ENCODE measurements at places on chromosomes 5 and 9.

DNA sequence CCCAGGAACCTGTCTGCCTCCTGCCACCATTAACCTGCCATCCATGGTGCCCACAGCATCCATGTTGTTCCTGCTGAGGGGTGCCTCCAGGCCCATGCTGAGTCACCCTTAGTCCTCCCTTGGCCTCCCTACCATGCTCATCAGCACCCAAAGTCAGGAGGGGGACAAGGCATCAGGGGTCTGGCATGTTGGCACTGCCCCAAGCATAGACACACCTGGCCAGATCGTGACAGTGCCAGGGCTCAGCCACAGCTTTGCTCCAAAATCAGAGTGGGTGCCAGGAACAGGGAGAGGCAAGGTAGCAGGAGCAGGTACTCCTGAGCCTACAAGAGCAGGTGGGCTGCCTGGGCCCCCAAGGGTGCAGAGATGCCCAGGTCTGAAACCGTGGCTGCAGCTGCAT lies 566.6 kb downstream of the TLE1 start:
- DNase-seq: no peak

DNA sequence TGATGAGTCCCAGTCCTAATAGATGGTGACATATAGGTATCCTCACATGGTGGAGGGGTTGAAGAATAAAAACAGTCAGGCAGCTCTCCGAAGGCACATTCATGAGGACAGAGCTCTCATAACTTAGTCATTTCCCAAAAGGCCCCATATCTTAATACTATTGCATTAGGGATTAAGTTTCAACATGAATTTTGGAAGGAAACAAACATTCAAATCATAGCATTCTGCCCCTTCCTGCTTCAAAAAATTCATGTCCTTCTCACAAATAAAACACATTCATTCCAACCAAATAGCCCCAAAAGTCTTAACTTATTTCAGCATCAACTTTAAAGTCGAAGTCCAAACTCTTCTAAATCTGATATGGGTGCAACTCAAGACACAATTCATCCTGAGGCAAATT lies 277.2 kb upstream of the NR4A3 start:
- DNase-seq: no peak

GRCh38 chr9:136799854-136800657 lies 3.9 kb downstream of the CCDC183 start:
- peak; percentile 84 for DNase-seq

- no peak for DNase-seq
Measured at GRCh38 chr9:109935406-109936087, 155.5 kb downstream of the PALM2AKAP2 start.

- DNase-seq: no peak
Measured at GRCh38 chr5:61949054-61949678, 356.8 kb upstream of the KIF2A start.

DNA sequence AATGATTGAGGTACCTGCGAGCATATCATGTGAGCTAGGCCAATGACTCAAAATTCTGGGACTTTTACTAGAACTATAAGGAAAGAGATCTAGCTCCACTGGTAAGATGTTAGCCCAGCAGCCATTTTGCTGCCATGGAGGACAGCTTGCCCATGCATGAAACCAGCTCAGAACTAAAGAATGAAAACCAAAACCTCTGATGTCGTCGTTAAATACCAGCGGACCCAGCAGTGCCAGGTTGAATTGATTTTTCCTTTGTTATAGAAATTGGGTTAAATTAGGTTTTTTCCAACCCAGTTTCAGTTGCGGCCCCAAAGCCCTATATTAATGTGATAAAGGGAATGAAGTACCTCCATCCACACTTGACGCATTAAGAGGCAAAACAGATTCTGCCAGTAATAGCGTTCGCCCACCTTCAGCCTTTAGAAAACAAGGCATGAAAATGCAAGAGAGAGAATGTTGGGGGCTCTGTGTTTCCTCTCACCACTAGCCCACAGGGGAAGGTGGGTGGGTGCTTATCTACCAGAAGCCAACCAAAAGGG lies 5.5 kb upstream of the ITK start:
- no peak for DNase-seq

DNA sequence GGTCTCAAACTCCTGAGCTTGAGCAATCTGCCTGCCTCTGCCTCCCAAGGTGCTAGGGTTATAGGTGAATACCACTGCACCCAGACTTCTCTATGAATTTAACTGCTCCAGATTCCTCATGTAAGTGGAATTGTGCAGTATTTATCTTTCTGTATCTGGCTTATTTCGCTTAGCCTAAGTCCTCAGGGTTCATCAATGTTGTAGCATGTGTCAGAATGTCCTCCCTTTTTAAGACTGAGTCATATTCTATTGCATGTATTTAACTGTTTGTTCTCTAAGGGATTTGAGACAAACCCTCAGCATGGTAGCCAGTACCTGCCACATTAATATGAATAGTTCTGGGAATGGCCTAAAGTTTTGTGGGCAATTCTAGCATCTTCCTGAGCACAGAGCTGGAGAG lies 53.9 kb upstream of the TUT7 start:
- DNase-seq: no peak

DNA sequence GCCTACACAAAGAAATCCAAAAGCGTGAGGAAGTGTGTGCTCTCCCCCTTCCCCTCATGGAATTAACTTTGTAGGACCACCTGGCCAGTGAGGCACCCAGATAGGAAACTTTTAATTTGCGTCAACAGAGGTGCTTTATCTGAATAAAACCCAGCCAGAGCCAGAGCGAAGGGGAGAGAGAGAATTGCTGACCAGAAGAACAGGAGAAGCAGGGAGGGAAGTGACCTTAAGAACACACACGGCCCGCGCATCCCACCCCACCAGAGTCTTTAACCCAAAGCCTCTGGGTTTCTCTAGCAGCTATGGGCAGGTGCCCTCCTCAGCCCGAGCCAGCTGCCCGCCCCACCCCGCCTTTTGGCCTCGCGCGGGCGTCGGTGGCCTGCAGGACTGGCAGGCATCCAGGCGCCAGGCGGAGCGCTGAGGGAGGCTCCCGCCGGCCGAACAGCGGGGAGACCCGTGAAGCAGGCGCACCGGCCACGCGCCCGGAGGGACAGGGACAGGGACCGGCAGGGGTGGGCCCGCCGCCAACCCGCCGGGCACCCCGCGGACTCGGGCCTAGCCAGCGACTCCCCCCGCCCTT lies 580 bp downstream of the ERAP1 start:
- DNase-seq: no peak

- no peak for DNase-seq
Measured at GRCh38 chr9:99051851-99052250, 53.1 kb upstream of the TGFBR1 start.

DNA sequence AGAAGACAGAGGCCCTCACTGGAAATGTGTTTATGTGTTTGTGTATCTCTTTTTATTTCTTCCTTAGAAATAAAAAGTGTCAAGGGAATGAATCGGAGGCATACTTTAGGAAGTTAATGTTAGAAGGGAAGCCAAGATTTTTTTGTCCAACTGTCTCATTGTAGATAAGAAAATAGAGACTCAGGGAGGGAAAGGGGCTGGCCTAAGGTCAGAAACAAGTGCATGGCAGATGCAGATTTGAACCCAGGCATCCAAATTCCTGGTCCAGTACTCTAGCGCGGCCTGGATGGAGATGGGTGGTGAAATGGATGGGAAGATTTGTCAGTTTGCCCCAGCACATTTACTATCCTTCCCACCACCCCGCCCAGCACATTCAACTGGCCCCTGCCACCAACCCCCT lies 19.8 kb upstream of the TNIP1 start:
- DNase-seq: no peak

GRCh38 chr5:160685219-160685618 lies 166.8 kb downstream of the ATP10B start:
- no peak for DNase-seq

- no peak for DNase-seq
Measured at GRCh38 chr5:127766676-127767335, 63.6 kb downstream of the CCDC192 start.

GRCh38 chr9:16193066-16193465 lies 640.2 kb downstream of the CCDC171 start:
- DNase-seq: no peak

DNA sequence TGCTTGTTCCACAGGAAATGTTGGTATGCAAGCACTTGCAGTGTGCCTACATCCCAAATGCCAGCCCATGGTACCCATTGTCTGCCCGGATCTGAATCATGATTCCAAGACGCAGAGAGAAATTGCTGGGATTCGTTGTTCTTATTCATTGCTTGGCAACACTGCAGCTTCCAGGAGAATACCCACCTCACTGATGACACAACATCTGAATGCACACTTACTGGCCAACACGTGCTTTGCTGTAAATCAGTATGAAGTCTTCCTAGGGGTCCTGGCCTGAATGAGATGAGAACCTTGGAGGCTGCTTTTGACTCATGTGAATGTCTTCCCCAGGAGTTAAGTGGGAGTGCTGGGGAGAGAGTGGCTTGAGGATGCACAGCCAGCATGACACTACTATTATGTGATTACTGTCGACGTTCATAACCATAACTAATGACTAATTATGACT lies 11.6 kb downstream of the SRD5A1 start:
- DNase-seq: no peak

GRCh38 chr5:146203872-146204192 lies 427 bp downstream of the RBM27 start:
- no peak for DNase-seq

DNA sequence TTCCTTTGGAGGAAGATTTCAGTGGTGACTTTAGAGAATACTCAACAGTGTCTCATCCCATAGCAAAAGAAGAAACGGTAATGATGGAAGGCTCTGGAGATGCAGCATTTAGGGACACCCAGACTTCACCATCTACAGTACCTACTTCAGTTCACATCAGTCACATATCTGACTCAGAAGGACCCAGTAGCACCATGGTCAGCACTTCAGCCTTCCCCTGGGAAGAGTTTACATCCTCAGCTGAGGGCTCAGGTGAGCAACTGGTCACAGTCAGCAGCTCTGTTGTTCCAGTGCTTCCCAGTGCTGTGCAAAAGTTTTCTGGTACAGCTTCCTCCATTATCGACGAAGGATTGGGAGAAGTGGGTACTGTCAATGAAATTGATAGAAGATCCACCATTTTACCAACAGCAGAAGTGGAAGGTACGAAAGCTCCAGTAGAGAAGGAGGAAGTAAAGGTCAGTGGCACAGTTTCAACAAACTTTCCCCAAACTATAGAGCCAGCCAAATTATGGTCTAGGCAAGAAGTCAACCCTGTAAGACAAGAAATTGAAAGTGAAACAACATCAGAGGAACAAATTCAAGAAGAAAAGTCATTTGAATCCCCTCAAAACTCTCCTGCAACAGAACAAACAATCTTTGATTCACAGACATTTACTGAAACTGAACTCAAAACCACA lies 67.4 kb downstream of the VCAN start:
- no peak for DNase-seq

- DNase-seq: no peak
Measured at GRCh38 chr5:168159425-168159824, 132.0 kb upstream of the WWC1 start.

DNA sequence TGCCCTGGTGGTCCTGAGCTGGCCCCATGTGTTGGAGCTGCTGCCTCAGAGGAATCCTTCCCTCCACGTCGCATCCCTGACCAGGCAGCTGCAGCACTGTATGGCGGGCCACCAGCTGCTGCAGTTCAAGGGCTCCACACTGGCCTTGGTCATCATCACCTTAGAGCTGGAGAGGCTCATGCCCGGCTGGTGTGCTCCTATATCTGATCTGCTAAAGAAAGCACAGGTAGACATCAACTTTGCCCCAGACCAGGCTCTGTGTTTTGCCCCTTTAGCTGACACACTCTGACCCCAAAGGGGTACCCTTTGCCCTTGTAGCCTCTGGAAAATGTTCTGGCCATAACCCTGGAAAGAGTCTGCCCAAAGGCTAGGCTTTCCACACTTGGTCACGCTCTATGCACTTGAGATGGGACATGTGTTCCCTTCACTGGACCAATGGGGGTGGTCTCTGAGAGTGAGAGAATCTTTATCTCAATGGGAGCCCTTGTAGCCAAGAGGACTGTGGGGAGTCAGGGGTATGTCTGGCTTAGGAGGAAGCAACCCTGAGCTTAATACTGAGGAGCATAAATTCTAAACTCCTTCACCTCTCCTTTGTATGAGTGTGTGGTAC lies 4.8 kb downstream of the CCNI2 start:
- no peak for DNase-seq

GRCh38 chr9:131402738-131403492 lies 9.0 kb downstream of the PRRC2B start:
- no peak for DNase-seq

DNA sequence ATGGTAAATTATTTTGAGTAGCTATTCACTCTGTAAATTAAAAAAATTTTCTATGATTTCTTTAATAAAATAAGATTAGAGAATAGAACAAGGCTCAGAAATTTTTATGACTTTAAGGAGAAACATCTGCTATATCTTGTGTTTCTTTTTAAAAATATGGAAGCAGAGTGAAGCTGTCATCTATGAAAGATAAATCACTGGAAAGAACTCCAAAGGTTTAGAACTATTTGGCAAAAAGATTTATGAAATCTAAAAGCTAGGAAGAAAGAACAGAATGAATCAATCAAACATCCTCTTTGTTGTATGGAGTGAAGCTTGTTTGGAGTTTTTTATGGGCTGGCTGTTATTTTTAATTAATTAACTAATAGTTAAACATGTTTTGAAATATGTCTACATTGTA lies 89.8 kb upstream of the ACTBL2 start:
- no peak for DNase-seq

DNA sequence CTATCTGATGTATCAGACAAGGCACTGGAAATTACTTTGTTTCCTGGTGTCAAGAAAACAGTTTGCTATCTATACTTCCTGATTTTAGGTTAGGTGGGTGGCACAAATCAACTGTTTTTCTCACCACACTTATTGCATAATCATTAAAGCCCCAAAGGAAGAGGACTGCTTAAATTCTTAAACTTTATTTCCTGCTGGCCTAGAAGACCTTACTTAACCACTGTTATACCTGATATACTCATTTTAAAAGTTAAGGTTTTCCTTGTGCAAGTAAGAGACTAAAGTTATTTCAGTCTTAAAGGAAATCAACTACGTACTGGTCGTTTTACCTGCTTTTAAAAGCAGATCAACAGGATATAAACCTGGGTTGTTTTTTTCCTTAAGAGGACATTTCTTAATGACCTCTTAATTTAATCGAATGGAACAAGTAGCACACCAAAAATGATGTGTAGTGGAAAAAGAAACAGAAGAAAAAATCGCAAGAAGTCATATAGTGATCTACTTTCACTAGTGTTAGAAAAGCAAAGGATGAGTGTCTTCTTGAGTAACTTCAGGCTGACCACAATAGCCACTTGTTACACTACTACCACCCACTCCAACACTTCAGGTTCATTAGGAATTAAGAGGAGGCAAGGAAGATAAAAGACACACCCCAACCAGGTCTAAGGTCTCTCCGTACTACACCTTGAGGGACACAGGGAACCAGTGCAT lies 974 bp downstream of the CLINT1 start:
- no peak for DNase-seq

- DNase-seq: no peak
Measured at GRCh38 chr9:136531186-136531903, 14.5 kb downstream of the NOTCH1 start.

DNA sequence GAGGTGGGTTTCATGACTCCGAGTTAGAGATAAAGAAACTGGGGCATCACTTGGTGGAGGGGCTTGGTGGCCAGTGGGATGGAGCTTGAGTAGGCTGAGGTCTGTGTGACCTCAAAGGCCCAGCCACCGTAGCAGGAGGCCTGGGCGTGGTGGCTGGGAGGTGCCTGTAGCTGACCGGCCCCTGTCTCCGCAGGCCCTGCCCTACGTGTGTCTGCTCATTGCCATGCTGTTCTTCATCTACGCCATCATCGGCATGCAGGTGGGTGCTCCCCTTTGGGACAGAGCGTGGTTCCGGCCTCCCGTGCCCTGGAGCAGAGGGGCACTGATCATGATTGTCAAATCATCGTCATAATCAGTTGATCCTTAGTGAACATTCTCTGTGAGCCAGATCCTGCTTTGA lies 196.2 kb downstream of the CACNA1B start:
- DNase-seq: no peak
